NCI-H2029 (cell line): ENCODE measurements at places on chromosomes 7 and 10.

- no peak for DNase-seq
Observed at GRCh38 chr7:114297121-114297520, 117.5 kb upstream of the FOXP2 start.

DNA sequence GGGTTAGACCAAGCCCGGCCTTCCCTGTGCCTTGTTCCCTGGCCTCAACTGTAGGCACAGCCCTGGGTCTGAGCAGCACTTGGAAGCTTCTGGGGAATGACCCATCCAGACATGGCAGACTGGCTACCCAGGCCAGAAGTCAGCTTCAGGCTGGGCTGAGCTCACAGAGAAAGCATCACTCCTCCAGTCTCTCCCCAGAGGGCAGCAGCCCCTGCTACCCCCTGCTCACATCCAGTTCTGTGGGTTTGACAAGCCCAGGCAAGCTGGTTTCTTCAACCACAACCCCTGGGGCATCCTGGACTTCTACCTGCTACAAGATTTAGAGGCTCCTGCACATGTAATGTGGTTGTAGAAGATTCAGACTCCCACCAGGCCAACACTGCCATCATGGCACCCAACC is 9.0 kb downstream of the C10orf71 start:
- DNase-seq = no peak

DNA sequence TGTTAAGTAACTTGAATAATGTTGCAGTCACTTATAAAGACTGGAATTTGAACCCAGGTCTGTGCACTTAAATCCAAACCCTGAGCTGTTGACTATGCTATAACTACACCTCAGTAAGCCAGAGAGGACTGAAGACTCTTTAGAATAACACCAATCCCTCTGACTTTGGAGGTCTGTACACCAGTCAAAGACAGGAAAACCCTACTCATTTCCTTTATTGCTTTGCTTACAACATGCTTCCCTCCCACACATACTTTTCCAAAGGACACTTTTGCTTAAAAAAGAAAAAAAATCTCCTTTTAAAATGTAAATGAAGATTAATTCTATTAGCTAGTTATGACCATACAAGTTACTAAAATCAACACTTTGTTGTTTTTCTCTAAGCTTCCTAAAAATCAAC is 184.7 kb upstream of the KCTD7 start:
- DNase-seq = no peak

DNA sequence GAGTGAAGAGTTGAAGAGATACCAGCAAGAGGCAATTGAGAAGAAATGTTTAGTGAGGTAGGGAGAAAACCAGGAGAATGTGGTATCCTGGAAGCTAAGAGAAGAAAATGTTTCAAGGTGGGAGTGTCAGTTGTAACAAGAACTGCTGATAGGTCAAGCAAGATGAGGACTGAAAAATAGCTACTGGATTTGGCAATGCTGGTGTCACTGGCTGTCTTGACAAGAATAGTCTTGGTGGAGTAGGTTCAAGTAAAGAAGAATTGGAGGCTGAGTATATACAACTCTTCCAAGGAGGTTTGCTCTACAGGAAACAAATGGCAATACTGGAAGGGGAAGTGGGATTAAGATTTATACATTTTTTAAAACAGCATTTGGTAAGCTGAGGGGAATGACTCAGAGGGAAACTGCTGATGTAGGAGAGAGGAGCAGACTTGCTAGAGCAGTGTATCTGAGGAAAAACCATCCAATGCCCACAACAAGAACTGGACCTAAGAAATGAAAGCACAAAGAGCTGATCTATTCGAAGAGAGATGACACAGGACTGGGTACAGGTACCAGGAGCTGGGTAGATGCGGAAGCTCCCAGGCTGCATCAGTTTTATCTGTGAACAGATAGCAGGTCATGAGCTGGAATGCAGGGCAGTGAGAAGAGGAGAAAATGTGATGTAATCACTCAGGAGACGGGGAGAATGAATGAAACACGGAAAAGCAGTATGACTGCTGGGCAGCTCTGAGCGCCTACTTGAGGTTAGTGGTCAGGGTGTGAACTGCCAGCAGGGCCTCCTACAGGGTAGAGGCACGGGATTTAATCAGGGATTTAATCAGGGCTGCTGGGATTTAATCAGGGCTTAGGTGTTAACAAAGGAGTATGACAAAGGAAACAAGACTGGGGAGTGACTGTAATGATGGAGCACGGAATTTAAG is 34.5 kb downstream of the FAM25A start:
- no peak for DNase-seq

GRCh38 chr7:48067475-48067874 is 21.6 kb upstream of the UPP1 start:
- no peak for DNase-seq

GRCh38 chr10:62233356-62234076 is 35.1 kb downstream of the RTKN2 start:
- DNase-seq = no peak

DNA sequence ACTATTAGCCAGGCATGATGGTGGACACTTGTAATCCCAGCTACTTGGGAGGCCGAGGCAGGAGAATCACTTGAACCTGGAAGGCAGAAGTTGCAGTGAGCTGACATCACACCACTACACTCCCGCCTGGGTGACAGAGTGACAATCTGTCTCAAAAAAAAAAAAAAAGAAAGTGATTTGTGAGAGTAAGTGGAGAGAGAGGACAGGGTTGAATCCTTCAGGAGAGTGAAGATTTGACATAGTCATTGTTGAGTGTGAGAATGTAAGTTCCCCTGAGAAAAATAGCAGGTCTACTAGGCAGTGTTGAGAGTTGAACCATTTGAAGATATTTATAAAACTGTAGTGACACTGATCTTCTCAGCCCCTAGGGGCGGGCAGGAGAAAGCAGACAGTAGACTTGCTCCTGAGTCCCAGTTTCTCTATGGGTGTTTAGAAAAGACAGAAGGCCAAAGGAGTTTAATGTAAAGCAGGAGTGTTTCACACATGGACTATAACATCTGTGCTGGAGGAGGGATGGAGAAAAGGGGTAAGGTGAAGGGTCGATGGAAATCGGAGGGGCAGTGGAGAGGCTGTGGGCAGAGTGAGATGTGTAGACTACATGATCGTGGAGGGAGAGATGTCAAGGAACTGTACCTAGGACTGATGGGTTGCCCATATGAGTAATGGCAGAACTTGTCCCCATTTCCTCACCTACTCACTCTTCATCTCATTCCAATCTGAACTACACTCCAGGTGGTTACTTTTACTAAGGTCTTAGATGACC is 13.7 kb upstream of the LAMB4 start:
- no peak for DNase-seq

- DNase-seq = no peak
Observed at GRCh38 chr7:134968110-134968509, 18.2 kb upstream of the AGBL3 start.

- DNase-seq = no peak
Observed at GRCh38 chr10:4647109-4647785, 178.8 kb upstream of the AKR1E2 start.

DNA sequence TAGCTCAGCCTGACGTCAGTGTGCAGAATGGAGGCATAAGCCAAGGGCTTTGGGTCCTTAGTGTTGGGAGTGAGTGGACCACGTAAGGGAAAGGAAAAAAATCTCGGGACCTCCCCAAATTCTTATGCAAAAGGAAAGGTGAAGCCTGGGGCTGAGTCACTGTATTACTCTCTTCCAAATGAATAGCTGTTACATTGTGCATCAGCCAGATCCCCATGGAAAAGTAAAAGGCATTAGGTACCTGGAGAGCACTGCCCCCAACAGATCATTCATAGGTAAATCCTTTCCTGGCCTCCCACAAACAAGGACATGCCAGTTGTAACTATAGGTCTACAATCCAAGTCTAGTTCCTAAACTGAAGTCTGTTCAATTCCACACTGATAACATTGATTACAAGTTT is 170.5 kb downstream of the C1GALT1 start:
- no peak for DNase-seq

- no peak for DNase-seq
Observed at GRCh38 chr7:6508950-6509349, 42.3 kb downstream of the GRID2IP start.

GRCh38 chr7:40220421-40220911 is 85.7 kb downstream of the SUGCT start:
- DNase-seq = no peak

DNA sequence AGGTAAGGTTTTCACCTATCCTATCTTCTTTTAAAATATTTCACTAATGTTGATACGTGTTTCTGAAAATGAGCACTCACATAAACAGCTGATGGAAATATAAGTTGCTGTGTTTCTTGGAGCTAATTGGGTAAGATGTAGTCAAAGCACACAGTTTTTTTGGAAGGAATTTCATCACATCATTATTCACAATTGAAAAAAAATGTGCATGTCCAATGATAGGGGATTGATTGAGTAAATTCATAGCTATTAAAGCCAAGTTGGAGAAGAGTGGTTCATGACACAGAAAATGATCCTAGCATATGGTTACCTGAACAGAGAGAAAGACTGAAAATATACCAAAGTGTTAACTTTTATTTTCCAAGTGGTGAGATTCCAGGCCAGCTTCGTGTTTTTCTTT is 29.6 kb downstream of the GLI3 start:
- DNase-seq = no peak

DNA sequence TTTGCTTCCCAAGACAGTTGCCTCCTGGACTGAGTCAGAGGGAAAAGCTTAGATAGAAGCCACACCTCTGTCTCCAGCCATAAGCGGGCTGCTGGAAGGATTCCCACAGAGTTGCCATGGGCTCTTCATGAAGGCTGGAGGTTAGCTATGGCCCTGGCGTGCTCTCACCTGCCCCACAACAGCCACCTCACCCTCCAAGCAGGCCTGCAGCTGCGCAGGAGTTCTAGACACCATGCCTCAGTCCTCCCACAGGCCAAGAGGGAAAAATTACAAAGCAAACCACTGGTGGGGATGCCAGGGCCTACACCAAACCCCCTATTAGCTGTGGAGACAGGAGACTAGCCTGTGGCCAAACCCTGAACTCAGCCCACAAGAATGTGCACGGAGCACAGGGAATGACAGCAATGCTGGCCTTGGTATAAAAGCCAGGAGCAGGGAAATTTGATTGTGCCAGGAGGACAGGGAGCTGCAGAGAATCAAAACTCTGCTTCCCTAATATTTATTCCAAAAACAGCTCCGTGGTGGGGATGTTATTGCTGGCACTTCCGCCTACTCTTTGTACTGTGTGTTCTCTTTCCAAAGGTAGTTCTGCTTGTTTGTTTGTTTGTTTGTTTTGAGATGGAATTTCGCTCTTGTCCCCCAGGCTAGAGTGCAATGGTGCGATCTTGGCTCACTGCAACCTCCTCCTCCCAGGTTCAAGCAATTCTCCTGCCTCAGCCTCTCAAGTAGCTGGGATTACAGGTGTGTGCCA is 60.3 kb upstream of the STK17A start:
- no peak for DNase-seq

- no peak for DNase-seq
Observed at GRCh38 chr7:47326220-47326619, 255.7 kb downstream of the TNS3 start.

- no peak for DNase-seq
Observed at GRCh38 chr7:140902303-140902953, 22.3 kb downstream of the BRAF start.

- DNase-seq = no peak
Observed at GRCh38 chr10:88237896-88238614, 345.1 kb downstream of the RNLS start.

DNA sequence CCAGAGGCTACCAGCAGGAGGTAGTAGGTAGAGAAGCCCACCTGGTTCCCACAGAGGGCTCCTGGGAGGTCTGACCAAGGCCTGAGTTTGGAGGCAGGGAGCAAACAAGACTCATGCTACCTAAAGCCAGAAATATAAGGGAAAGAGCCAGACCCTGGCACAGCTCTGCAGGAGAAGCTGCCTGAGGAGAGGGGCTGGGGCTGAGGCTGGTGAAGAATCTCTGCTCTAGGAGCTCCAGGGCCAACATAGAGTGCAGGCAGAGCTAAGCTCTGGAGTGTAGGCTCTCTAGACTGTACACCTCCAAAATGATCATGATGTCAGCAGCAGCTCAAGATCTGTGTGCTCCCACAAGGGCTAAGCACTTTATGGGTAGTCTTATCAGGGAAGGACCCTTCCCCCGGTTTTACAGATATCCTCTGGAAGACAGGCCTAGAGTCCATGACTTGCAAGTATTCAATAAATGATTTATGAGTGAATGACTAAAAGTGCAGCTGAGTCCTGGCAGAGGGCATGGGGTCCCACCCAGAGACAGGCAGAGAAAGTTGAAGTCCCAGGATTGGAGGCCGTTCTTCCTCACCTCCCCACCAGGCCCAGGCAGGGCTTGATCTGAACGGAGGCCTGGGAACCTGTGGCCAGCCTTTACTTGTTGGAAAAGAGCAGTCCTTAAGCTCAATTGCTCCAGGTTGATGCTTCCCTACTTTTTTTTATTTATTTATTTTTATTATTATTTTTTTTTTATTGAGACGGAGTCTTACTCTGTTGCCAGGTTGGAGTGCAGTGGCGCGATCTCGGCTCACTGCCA is 71.5 kb upstream of the LRRC4 start:
- DNase-seq = no peak

GRCh38 chr7:131970602-131971001 is 414.2 kb upstream of the PODXL start:
- no peak for DNase-seq

GRCh38 chr7:56007891-56008290 is 43.4 kb downstream of the PSPH start:
- no peak for DNase-seq

DNA sequence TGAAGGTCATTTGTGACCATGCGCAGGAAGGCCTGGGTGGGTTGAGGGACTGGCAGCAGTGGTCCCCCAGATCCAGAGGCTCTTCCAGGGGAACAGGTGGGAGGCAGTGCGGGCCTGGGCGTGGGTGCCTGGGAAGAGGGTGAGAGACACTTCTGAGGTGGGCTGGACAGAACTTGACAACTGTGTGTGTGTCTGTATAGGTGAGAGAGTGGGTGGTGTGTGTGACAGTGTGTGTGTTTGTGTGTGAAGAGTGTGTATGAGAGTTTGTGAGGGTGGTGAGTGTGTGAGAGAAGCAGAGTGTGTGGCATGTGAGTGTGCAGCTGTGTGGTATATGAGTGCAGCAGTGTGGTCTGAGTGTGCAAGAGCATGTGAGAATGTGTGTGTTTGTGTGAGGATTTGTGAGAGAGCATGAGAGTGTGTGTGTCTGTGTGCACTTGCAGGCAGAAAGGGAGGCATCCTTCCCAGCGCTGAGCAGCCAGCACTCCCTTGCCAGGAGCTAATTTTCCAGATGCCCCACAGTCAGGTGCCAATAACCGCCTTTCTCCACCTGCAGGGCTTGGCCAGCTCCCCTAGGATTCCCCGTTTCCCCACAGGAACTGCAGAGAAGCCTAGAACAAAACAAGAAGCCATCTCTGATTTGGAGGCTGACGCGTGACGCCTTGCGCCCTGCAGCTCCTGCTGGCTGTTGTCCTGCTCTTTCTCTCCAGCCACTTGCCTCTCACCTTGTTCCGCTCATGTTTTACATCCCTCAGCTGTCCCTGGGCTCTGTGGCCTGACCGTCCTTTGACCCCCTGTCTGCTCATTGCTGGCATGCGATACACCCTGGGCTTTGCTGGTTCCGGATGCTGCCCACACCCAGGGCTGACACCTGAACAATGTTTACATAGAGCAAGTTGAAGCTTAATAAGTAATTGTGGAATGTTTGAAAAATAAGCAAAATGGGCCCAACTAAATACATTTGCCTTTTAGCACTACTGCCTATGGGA is 88.0 kb downstream of the TMEM178B start:
- no peak for DNase-seq
